SJCRH30 (cell line): ENCODE measurements at places on chromosomes 6 and 20.

DNA sequence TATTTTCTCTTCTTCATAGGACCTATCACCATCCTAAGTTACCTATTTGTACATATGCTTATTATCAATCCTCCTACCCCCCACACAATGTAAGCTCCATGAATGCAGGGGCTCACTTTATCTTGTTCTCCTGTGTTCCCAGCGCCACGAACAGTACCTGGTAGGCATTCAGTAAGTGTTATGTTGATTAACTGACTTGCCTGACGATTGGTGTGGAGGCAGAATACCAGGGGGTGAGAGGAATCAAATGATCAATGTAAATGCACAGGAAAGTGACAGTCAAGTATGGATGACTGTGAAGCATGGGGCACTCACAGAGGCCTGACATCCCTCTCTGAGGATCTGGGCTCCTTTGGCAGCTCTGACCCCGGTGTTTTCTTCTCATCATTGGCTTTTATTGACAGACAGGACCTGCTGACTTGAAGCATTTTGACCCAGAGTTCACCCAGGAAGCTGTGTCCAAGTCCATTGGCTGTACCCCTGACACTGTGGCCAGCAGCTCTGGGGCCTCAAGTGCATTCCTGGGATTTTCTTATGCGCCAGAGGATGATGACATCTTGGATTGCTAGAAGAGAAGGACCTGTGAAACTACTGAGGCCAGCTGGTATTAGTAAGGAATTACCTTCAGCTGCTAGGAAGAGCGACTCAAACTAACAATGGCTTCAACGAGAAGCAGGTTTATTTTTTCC, 6.1 kb upstream of the IFT52 start:
- DNase-seq = peak; percentile 84

DNA sequence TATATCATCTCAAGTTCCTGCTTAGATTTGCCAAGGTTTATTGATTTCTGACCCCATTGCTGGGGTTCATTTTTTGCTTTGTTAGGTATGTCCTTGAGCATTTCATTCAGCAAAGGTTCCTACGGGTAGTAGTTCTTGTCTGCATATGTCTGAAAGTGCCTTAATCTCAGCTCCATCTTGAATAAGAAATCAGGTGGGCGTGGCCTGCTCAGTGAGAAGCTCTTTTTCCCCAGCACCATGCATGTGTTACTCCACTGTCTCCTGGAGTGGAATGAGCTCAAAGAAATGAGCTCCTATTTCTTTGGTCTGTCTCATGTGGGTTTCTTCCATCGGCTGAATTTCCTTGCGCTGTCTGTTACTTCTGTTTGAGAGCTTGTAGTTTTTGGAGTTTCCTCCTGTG, 201.9 kb downstream of the QKI start:
- no peak for DNase-seq

- DNase-seq = no peak
Measured at GRCh38 chr20:13173201-13173600, 47.9 kb upstream of the ISM1 start.

GRCh38 chr6:120632975-120633374, 701.3 kb downstream of the TBC1D32 start:
- DNase-seq = no peak

DNA sequence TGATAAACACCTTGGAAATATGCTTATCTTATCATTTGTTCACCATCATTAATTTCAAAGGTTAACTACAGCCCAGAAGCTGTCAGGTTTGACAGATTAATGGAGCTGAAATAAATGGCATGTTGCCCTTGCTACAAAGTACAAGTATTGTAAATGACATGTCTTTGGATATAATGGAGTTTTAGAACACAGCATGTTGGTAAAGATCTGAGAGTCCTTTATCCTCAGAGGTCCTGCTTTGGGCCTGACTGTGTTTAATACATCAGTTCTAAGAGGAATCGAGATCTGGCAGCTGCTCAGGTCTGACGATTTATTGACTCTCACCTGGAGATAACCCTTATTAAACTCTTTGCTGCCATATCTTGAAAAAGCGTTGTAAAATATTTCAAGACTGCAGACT, 222.7 kb upstream of the OPRM1 start:
- no peak for DNase-seq

GRCh38 chr6:85756982-85757381, 114.3 kb upstream of the SYNCRIP start:
- peak; percentile 30 for DNase-seq

- DNase-seq = peak; percentile 71
Measured at GRCh38 chr6:38057994-38058393, 238.5 kb downstream of the ZFAND3 start.

GRCh38 chr20:62339647-62340062, 27.5 kb downstream of the LAMA5 start:
- DNase-seq = no peak

GRCh38 chr20:32839227-32839981, 19.3 kb upstream of the EFCAB8 start:
- no peak for DNase-seq
